Neural progenitor cell (in vitro differentiated cells): ENCODE measurements at places on chromosomes 6 and 20.
A peak's percentile ranks its signal among the peaks of the same experiment; 100 is the strongest.

DNA sequence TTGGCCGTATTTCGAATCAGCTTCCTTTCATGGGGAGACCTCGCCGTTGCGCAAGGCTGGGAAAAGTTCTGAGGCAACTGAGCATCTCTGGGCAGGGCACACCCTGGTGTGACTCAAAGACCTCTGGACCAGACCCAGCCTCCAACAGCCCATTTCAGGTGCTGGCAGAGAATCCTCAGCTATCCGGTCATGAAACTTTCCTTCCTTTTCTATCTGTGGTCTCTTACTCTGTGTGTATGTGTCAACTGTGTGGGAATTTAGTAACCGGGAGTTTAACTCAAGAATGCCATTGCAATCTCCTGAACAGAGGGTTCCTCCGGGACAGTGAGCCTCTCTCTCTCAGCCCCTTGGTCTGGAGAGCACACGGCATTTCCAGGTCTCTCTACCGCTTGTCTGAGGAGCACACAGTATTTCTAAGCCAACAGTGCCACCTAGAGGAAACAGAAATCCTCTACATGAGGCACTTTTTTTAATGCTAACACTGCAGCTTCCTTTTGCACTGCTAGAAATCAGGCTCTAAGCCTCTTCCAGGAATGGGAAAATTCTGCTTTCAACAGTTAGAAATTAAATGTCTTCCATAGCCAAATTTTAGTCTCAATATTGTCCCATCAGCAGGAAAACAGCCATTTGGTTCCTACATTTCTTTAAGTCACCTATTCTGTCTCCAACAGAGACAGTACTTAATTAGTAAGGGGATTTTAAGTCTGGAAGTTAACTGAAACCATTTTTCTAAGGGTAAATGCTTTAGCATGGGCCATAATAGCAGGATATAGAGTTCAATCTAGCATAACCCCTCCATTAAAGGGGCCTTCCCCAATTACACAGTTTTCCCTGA lies 32.7 kb downstream of the PLN start:
- DNase-seq: peak; percentile 86

DNA sequence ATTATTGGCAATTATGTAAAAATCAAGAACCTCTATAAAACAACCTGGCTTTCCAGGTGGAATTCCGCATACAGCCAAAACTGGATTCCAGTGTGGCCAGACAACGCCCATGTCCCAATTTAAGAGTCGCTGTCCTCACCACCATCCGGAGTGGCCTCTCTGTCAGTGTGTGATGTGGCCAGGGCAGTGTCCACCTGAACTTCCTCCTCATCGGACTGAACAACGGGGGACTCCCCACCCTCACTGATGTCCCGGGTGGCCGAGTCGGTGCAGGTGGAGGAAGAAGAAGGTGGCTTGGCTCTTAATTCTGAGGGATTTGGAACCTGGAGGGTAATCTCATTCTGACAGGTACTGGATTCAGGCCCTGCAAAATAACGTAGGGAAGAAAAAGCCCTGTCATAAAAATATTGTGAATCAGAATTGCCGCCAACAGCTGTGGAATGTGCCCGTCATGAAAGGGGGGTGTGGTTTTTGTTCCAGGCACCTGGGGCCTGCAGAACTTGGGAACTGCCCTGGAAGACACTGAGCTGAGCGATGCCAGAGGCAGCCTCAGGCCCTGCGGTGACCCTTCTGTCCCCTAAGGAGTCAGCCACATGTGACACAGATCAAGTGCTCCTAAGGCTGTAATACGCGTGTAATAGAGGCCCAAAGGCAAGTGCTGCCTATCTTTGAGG lies 139.8 kb downstream of the DTNBP1 start:
- DNase-seq: no peak

DNA sequence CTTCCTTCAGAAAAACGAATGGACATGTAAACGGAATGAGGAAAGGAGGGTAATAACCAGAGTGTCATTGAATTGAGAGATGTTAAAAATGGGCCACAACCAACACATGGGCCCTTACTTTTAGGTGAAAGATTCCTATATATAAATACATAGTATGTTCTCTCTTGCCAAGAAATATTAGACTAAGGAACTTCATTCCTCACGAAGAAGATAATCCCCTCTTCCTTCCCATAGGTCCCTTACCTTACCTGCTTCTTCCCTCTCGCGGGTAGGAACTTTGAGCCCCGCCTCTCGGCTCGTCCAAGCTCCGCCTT lies 295 bp upstream of the TBC1D22B start:
- DNase-seq: no peak

- DNase-seq: no peak
Observed at GRCh38 chr20:41483553-41483930, 116.9 kb upstream of the EMILIN3 start.
